Upper lobe of left lung (tissue), 6 donors: ENCODE measurements at places on chromosomes 12 and 14. TPM values are rescaled to one million over a fixed set of nuclear protein-coding genes. Genes with fewer than 3 reads are reported as not detected.

DNA sequence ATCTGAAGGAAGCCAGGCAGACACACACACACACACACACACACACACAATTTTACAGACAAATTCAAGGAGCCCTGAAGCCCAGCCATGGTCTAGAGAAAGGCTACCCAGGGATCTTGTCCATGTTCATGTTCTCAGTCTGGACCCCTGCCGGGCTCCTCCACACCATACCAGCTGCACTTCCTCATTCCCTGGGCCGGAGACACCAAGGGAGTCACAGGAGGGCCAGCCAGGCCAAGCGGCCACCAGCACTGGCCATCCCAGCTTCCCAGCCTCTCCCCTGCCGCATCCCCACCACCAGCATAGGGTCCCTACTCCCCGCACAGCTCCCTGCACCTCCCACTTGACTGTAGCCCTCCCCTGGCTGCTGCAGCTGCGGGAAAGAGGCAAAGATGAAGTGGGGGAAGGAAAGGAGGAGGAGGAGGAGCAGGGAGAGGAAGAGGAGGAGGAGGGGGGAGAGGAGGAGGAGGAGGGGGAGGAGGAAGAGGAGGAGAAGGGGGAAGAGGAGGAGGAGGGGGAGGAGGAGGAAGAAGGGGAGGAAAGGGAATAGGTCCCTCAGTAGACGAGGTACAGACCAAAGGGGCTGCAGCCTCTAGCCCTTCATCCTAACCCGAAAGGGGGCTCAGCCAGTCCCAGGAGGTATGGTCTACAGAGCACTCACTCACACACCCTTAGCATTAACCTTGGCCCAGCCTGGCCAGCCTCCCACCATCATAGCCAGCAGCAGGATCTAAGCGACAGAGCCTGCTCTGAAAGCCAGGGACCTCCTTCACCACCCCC lies 293.2 kb downstream of the DPF3 start:
- no peak overlapping the region for H3K4me3 ChIP-seq
- no peaks in the 10 kb centered on the region for H3K27me3 ChIP-seq
- no peaks in the 10 kb centered on the region for H3K4me1 ChIP-seq
- H3K36me3 ChIP-seq = no peaks in the 10 kb centered on the region
- no peak overlapping the region for H3K27ac ChIP-seq

GRCh38 chr14:30243207-30243606 lies 315.6 kb upstream of the PRKD1 start:
- no peak overlapping the region for H3K4me3 ChIP-seq
- H3K27me3 ChIP-seq = no peaks in the 10 kb centered on the region
- no peaks in the 10 kb centered on the region for H3K36me3 ChIP-seq
- no peak overlapping the region for H3K27ac ChIP-seq
- no peak for DNase-seq

Gene CYP27B1
- total RNA-seq = 1.9 TPM

DNA sequence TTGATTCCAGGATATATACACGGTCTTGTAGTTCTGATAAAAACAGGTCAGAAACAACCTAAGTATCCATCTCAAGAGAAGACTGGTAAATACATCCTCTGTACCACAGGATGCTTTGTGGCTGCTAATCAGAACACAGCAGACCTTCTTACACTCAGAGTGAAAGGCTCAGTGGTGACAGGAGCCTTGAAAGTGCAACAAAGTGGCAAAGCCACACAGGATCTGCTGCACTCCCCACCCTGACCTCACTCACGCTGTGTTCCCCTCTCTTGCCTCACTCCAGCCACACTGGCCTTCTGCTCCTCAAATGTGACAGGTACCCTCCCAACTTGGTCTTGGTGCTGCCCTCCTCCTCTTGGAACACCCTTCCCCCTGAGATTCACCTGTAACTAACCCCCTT lies 98.1 kb upstream of the GRIP1 start:
- no peak for DNase-seq
- no peaks in the 10 kb centered on the region for H3K4me1 ChIP-seq
- H3K36me3 ChIP-seq = no peaks in the 10 kb centered on the region

DNA sequence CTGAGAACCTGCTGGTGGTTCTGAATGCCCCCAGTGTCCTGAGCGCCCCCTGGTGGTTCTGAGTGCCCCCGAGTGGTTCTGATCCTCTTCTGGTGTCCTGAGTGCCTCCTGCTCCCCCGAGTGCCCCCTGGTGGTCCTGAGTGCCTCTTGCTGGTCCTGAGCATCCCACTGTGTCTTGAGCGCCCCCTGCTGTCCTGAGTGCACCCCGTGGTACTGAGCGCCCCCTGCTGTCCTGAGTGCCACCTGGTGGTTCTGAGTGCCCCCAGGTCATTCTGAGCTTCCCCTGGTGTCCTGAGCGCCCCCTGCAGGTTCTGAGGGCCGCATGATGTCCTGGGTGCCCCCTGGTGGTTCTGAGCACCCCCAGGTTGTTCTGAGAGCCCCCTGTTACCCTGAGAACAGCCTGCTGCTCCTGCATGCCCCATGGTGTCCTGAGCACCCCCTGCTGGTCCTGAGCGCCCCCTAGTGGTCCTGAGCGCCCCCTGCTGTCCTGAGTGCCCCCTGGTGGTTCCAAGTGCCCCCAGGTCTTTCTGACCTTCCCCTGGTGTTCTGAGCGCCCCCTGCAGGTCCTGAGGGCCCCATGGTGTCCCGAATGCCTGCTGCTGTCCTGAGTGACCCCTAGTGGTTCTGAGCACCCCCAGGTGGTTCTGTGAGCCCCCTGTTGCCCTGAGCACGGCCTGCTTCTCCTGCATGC lies 1165.4 kb downstream of the TMEM121 start:
- no peak overlapping the region for H3K4me3 ChIP-seq
- no peak for DNase-seq
- H3K27me3 ChIP-seq = no peaks in the 10 kb centered on the region
- H3K27ac ChIP-seq = no peak overlapping the region
- no peaks in the 10 kb centered on the region for H3K4me1 ChIP-seq
- H3K36me3 ChIP-seq = no peaks in the 10 kb centered on the region

DNA sequence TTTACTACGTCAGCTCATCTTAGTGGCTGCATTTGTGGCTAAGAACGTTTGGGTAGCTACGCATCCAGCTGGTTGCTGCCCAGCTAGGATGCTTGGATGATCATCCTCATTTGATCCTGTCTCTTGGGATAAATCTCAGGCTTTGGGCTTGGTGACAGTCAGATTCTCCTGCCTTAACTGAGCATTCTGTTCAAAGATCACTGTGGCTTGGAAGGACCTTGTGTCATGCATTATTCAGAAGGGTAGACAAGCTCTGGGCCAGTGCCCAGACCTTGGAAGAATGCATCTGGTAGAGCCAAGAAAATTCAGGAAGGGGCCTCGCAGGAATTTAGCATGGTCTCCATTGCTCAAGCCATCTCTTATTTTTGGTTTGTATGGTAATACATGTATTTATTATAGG lies 188.4 kb downstream of the NRXN3 start:
- H3K27ac ChIP-seq = no peak overlapping the region
- DNase-seq = no peak
- no peaks in the 10 kb centered on the region for H3K36me3 ChIP-seq
- H3K27me3 ChIP-seq = no peaks in the 10 kb centered on the region
- H3K4me3 ChIP-seq = no peak overlapping the region

GRCh38 chr12:15444523-15444922 lies 122.2 kb downstream of the PTPRO start:
- H3K27me3 ChIP-seq = no peaks in the 10 kb centered on the region
- no peaks in the 10 kb centered on the region for H3K36me3 ChIP-seq
- no peak overlapping the region for H3K4me3 ChIP-seq
- H3K4me1 ChIP-seq = no peaks in the 10 kb centered on the region

Gene CDCA3
- not detected for total RNA-seq

GRCh38 chr12:84924981-84925380 lies 12.4 kb upstream of the SLC6A15 start:
- H3K4me1 ChIP-seq = no peaks in the 10 kb centered on the region
- no peak overlapping the region for H3K27ac ChIP-seq
- no peak for DNase-seq
- H3K27me3 ChIP-seq = no peaks in the 10 kb centered on the region

DNA sequence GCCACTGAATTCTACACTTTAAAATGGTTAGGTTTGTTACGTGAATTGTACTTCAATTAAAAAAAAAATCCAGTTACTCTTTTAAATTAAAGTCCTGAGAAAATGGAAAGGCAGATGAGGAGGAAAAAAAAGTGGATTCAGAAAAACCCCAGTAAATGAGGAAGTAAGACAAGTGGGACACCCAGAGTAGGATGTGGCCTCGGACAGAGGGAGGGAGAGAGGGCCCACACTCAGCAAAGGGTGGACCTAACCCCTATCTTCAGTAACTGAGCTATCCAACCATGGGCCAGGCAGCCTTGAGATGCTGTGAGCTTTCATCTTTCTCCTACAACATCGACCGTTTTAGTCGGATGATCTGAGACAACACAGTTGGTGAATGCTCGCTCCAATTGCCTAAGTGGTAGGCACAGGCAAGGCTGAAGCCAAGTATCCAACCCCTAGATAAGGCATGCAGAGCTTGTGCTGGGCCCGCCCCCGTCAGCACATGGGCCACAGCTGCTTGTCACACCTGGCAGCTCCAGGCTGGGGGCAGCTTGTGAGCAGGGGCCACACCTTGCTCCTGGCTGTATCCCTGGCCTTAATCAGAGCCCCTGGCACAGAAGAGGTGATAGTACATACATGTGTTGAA lies 142.1 kb downstream of the TTC7B start:
- H3K36me3 ChIP-seq = peaks cover 25% of the 10 kb centered on the region
- no peaks in the 10 kb centered on the region for H3K27me3 ChIP-seq
- no peak overlapping the region for H3K4me3 ChIP-seq
- H3K4me1 ChIP-seq = peaks cover 3% of the 10 kb centered on the region

DNA sequence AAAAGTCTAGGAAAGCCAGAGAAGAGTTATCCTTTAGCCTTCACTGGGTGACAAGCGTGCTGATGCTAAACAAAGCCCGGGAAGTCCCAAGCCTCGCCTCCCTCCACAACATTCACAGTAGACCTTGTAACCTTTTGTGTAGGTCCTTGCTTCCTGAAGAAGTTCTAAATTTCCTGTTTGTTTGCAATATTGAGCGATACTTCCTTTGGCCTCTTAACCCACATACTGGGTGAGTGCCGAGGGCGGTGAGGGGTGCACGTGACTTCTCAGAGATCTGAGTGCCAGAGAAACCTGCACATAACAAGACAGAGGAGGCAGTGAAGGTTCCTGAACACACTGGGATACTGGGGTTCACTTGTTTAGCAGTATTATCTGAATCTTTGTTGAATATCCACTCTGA lies 134.3 kb downstream of the PLXNC1 start:
- peaks cover 22% of the 10 kb centered on the region for H3K4me1 ChIP-seq
- H3K27me3 ChIP-seq = no peaks in the 10 kb centered on the region
- H3K4me3 ChIP-seq = no peak overlapping the region
- no peak for DNase-seq
- peaks cover 16% of the 10 kb centered on the region for H3K36me3 ChIP-seq

Gene TAS2R19
- 2.1 TPM for total RNA-seq

Gene HIP1R
- total RNA-seq = 49.4 TPM

Gene RNASE3
- total RNA-seq = 0.76 TPM

- peaks cover 3% of the 10 kb centered on the region for H3K36me3 ChIP-seq
Measured at GRCh38 chr12:124389138-124389724, 94.3 kb downstream of the RFLNA start.

DNA sequence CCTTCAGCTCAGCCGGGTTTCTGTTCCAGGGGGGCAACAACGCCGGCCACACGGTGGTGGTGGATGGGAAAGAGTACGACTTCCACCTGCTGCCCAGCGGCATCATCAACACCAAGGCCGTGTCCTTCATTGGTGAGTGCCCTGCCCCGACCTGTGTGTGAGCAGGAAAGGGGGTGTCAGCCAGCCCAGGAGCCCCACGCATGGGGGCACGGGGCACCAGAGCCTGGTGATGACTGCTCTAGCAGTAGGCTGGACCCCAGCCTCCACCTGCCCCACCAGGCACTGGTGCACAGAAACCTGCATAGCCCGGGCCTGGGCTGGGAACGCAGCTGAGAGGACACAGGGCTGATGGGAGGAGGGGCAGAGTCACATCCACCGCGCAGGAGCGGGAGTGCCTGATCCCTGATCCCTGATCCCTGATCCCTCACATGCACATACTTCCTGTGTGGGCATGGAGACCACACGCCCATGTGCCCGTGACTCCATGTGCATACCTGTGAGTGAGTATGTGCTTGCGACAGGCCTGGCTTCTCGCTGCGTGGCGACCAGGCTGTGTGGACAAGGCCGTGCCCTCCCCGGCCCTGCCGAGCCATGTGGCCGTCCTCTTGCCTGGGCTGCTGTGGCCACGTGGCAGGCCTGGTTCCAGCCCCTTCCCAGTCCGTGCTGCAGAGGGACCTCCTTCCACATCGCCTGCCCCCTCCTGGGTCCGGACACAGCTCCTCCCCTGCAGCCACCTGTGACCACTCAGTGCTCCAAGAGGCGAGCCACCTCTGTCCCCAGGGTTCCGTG lies 11.2 kb downstream of the ADSS1 start:
- peaks cover 24% of the 10 kb centered on the region for H3K4me1 ChIP-seq
- no peaks in the 10 kb centered on the region for H3K36me3 ChIP-seq

DNA sequence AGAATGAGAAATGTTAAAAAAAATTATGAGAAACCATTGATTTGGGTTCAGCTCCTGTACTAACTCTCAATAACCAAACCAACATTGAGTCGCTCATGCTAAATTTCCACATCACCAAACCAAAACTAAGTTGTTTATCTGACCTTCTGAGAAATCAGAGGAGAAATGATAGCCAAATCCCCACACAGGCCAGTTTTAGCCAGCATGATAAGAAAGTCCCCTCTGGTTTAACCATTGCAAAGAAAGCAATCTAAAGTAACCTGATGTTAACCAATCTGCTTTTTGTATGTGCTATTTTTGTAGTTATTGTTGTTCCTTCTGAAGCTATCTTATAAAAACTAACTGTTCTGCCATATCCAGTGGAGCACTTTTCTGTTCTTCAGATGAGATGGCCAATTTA lies 599.7 kb downstream of the SLC16A7 start:
- no peaks in the 10 kb centered on the region for H3K36me3 ChIP-seq
- no peak overlapping the region for H3K4me3 ChIP-seq
- H3K27me3 ChIP-seq = no peaks in the 10 kb centered on the region

Gene CD4
- total RNA-seq = 86.6 TPM

DNA sequence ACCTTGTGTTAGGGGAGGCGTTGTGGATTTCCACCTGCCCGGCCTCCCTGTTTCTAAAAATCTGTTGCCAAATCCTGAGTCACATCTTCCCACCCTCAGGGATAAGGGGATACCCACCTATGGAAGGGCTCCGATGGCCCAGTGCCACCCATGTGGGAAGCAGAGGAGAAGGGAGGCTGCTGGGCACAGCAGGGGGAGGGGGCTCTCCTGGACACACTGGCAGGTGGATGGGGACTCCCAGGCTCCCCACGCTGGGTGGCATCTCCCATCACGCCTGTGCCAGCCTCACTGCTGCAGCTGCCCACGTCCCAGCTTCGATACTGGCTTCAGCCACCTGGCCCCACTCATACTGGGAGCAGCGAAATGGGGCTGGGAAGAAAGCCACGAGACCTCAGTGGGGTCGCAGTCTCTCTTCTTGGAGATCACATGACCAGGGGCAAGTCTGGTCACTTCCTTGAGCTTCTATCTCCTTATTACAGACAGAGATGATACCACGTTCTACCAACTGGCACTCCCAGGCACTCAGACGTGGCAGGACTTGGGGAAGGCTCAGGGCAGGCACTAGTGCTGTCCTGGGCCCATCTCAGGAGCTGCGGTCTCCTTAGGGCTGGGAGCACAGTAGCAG lies 72.2 kb downstream of the PITPNM2 start:
- no peak overlapping the region for H3K27ac ChIP-seq
- H3K4me1 ChIP-seq = peaks cover 32% of the 10 kb centered on the region
- no peak for DNase-seq
- H3K36me3 ChIP-seq = no peaks in the 10 kb centered on the region
- H3K4me3 ChIP-seq = no peak overlapping the region
